ENCODE measurements at places on chromosomes 4 and X.

DNA sequence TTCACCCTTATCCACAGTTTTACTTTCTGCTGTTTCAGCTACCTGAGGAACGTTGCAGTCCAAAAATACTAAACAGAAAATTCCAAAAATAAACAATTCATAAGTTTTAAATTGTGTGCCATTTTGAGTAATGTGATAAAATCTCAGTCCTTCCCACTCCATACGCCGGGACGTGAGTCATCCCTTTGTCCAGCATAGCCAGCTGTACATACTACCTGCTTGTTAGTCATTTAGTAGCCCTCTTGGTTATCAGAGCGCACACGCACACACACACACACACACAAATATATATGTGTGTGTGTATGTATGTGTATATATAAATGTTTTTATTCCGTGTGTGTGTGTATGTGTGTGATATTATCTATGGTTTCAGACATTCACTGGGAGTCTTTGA, 4.8 kb upstream of the CCSER1 start:
- DNase-seq, result no peak

GRCh38 chr4:140863197-140863596, 107.0 kb upstream of the TBC1D9 start:
- DNase-seq, result no peak

DNA sequence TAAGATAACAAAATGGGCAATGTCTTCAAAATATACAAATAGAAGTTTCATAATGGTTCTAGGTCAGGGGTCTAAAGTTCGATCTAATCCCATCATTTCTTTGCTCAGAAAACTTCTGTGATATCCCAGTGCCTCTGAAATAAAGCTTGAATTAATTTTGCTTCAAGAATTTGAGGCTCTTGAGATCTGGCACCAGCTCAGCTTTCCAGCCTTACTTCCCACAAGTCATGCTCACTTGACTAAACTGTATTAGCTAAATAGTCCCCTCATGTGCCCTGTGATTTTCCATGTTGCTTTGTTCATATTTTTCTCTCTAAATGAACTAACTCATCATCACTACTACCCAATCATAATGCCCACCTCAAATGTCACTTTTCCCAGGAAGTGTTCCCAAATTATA, 50.8 kb upstream of the MBNL3 start:
- DNase-seq, result no peak

DNA sequence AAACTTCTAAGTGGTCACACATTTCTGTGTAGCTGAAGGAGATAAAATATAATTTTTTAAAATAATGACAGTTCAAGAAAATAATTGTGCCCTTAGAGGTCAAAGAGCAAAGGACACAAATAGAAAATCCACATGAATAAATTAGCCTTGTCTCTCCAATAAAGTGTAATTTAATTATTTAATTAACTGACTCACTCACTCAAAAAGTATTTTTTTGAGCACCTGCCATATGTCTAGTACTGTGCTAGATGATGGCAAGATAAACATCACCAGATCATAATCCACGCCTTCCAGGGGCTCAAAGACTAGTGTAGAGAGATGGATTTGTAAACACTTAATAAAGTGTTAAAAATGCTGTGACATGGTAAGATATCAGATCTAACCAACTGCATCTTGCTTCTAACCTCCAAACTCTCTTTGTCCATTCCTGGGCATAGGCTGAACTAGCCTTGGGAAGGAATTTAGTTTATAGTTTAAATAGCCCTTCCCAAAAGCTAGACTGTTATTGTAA, 112.5 kb downstream of the SCLT1 start:
- DNase-seq, result no peak

DNA sequence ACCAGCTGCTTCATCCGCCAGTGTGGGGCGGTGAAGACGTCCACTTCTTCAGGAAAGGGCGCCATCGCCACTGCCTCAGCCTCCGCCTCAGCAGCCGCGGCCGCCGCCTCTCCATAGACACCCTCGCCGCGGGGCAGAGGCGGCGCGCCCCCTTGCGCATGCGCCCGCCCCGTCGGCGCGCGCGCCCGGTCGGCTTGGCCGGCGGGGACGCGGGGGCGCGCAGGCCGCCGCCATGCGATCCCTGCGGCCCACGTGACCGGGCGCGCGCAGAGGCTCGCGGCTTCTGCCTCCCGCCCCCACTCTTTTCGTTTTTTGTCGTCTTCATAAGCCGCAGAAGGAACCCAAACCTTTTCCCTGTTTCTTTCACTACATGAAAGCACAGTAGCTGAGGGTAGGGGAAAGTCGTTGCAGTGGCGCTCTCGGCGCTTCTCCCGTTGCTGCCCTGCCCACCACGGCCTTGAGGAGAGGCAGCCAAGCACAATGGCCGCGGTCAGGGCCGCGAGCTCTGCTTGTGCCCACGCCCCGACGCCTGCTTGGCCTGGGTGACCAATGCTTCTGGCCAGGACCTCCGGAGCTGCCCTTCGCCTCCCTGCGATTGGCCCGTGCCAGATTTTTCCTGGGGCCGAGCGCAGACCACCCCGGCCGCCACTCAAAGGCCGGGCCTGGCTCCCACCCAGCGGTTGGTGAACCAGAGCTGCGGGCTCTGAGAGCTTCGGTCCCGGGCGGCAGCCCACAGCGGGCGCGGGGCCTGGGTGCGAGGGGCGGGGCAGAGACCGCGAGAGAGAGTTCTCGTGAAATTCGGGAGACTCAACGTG, at the start of gene FBXL5:
TSS of gene FBXL5 (minus strand) at position 135 of the 815 bp plus-strand sequence. CDS start at position 65, 70 bp downstream.
- DNase-seq, result peak; percentile 90
